Activated CD4-positive, alpha-beta T cell treated with anti-CD3 and anti-CD28 coated beads, Interleukin-2, amount 50 U/mL, for 4 hours (primary cell): ENCODE measurements at places on chromosomes 5 and 9.

GRCh38 chr5:930866-931265 lies 38.2 kb downstream of the TRIP13 start:
- DNase-seq = no peak

- no peak for DNase-seq
Measured at GRCh38 chr5:159775890-159776289, 140.4 kb upstream of the ADRA1B start.

GRCh38 chr9:89718651-89719050 lies 113.8 kb downstream of the GADD45G start:
- no peak for DNase-seq

- no peak for DNase-seq
Measured at GRCh38 chr9:97570899-97571298, 62.3 kb downstream of the TSTD2 start.

DNA sequence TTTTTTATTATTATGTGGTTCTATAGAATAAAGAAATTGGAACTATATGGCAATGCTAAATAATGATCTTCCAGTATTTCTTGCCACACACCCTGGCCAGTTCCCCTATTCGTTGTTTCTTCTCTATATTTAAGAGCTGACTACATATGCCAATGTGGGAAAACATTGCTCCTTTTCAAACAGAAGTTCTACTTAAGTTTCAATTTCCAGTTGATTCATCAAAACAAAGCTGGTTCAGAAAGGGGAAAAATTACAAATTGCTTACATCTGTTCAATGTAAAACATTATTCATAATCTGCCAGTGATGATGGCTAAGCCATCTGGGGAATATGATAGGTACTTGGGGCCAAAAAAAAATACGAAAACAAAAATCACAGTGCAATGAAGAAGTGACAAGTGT lies 76.9 kb downstream of the ST8SIA4 start:
- no peak for DNase-seq

GRCh38 chr9:106626936-106627335 lies 236.0 kb upstream of the ZNF462 start:
- DNase-seq = no peak

DNA sequence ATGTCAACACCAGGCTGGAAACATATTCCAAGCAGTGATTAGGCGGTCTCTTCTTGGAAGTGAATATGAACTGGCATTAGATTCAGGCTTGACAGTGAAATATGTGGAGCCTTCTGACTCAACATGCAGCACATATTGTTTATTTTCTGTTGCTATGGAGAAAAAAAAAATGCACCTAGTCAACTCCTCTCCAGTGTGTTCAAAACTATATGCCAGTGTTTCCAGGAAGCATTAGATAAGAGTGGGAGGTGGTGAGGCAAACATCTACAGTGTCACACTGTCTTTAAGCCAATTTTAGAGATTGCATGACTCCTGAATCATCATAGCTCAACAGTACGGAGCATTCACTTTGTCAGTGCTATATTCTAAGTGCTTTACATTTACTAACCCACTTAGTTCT lies 117.9 kb downstream of the HCN1 start:
- no peak for DNase-seq

DNA sequence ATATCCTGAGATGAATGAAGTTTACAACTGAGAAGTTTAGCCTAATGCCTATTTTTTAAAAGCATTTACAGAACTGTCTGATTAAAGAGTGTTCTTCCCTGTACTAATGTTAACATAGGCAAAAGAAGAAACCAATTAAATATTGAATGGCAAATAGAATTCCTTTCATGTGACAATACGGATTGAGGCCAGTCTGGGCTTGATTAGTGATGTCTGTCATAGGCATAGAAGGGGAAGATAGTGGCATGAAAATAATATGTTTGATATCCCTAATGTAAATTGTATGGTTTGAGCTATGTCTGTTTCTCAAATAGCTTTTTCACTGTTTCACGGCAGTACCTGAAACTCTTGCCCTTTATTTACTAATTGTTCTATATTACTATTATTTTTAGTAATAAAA lies 443.1 kb upstream of the CLINT1 start:
- no peak for DNase-seq

GRCh38 chr5:146041180-146041789 lies 64.1 kb downstream of the PLAC8L1 start:
- no peak for DNase-seq

GRCh38 chr9:125280945-125281344 lies 19.3 kb downstream of the GAPVD1 start:
- DNase-seq = no peak

DNA sequence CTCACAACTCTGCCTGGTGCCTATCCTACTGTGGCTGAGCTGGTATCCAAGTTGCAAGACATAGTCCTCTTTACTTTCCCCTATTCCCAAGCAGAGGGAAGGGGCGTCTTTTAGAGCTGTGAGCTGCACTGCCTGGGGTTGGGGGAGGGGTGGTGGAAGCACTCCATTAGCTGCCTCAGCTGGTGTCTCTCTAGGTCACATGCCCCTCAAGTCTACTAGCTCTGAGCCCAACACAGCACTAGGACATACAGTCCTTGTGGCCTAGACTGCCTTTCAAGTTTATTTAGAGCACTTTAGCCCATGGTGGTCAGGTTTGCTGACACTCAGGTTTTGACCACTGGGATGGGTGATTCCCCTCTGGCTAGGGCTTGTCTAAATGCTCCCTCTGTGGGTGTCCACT lies 54.7 kb downstream of the SREK1 start:
- no peak for DNase-seq

GRCh38 chr9:114156657-114157421 lies 1.5 kb downstream of the COL27A1 start:
- peak; percentile 31 for DNase-seq

DNA sequence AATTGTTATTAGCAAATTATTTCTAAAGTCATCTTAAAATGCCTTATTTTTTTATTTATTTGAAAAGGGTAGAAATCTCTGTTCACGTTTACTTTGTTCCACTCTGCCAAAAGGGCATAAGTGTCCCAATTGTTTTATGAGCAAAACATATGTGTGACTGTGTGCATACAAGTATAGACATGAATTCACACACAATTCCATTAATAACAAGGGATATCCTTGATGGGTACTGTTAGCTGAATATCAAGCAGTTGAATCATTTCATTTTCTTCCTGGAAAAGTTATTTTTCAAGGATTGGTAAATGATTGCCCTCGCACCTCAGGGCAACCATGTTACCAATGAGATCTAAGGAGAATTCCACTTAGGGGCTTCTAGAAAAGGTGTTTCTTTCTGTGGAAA lies 92.1 kb upstream of the TAF11L2 start:
- DNase-seq = no peak

GRCh38 chr9:96719921-96720320 lies 58.0 kb downstream of the ZNF510 start:
- no peak for DNase-seq

DNA sequence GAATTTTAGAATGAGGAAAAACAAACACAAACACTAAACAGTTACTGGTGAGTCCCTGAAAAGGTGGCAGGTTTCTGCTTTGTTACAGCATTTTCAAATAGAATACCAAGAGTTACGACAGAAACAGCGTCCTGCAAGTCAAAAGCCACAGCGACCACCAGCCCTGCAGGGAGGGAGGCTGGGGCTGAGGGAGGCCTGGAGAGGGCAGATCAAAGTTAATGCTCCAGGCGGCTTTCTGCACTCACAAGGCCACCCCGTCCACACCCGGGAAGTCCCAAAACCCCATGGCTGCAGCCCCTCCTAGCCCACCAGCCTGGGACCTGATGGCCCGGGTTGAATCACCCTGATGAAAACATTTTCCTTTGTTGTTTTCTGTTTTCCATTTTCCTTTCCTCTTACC lies 29.3 kb downstream of the COL23A1 start:
- no peak for DNase-seq

DNA sequence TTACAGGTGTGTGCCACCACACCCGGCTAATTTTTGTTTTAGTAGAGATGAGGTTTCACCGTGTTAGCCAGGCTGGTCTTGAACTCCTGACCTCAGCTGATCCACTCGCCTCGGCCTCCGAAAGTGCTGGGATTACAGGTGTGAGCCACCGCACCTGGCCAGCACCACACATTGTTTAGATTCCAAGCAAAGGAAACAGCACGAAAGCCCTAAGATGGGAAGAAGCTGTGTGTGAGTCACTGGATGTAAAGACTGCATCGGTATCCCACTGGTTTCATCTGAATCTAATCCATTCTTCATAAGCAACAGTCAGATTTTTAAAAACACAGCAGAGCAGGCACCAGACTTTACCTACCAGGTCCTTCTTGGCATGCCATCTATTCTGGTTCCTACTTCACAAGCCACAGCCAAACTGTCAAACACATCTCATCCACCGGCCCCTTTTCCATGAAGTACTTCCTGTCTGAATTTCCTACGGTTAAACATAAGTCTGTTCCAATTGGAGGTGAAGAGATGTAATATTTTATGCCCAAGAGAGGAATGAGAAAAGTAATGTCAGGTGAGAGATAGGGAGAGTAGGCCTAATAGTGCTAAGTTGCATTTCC lies 17.4 kb downstream of the UBTD2 start:
- DNase-seq = no peak

DNA sequence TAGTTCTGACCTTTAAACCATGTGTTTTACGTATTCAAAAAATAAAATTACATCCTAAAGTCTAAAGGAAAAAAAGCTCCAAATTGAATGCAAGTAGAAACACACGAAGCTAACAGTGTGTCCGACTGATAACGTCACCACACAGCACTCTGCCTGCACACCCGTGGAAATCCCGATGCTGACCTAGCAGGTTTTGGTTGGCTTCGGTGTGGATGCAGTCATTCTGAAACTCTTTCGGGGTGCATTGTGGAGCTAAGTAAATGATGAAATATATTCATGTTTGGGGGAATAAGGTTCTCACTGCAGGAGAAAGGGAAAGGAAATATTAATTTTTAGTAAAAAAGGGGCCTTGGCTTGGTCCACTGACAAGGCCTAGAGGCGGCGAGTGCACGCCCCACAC lies 2.0 kb downstream of the RASGEF1C start:
- no peak for DNase-seq

GRCh38 chr5:151661968-151662732 lies 24.6 kb downstream of the SPARC start:
- DNase-seq = no peak

GRCh38 chr9:103530934-103531333 lies 535.8 kb downstream of the CYLC2 start:
- no peak for DNase-seq

GRCh38 chr5:143056339-143056704 lies 286.1 kb downstream of the ARHGAP26 start:
- no peak for DNase-seq

DNA sequence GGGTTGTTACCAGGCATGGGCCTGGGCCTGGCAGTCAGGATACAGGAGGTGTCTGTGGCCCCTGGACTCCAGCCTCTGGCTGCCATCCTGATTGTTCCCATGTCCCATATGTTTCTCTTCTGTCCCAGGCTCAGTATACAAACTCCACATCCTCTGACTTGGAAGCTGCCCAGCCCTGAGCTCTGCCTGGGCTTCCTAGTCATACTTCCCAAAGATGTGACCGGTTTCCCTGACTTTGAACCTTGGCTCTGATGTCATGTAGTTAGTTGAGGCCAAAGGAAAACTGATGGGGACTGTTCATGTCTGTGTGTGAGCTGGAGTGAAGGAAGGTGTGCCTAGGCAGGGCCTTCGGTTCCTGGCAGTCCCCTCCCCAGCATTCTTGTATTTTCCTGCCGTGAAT lies 50.4 kb downstream of the CYSTM1 start:
- DNase-seq = no peak

DNA sequence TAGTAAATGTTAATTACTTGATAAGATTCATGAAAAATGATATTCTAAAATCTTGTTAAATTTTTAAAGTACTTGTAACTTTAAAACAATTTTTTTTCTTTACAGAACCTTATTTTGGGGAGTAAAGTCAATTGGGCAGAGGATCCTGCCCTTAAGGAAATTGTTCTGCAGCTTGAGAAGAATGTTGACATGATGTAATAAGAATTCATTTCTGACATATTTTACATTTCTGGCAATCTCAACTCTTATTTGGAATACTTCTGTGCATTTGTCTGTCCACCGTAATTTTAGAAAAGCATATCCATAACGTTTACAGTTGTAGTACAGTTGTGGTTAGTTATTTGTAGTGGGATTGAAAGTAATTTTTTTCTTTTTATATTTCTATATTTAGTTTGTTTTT lies 20.2 kb downstream of the CENPH start:
- no peak for DNase-seq

- no peak for DNase-seq
Measured at GRCh38 chr9:123599781-123600180, 243.8 kb downstream of the CRB2 start.

- no peak for DNase-seq
Measured at GRCh38 chr5:142845954-142846398, 75.8 kb downstream of the ARHGAP26 start.

GRCh38 chr9:94804316-94804715 lies 77.8 kb downstream of the AOPEP start:
- no peak for DNase-seq
